ENCODE measurements at places on chromosomes 12 and 14. TPM values are rescaled to one million over a fixed set of nuclear protein-coding genes. Genes with fewer than 3 reads are reported as not detected.

DNA sequence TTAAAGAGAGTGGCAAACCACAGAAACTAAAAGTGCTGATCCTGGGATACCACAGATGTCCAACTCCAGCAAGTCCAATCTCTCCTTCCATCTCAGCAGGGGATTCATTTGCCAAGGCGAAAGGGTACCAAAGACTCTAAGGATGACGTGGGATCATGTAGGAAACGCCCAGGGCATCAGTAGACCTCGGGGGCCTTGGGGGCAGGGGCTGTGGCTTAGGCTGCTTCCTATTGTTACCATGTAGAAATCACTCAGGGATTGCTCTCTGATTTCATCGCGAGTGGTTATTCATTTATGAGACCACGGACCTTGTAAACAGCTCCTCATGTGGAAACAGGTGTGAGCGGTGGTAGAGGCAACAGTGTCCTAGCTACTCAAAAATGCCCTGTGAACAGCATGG lies 149.3 kb upstream of the FKBP4 start:
- DNase-seq, result no peak

GRCh38 chr12:6285063-6285477 lies 25.4 kb upstream of the PLEKHG6 start:
- no peak for DNase-seq

DNA sequence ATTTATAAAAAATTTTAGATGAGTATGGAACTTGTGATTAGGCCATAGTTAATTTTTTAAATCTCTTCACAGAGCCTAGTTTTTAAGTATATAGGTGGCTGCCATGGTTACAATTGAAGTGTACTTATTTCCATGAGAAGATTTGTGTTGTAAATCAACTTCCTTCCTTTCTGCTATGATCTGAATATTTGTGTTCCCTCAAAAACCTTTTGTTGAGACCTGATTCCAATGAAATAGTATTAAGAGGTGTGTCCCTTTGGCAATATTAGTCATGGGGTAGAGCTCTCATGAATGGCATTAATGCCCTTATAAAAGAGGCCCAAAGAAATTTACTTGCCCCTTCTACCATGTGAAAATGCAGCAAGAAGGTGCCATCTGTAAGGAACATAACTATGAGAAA lies 28.8 kb downstream of the ETNK1 start:
- DNase-seq, result no peak

Gene FAM186B
- not detected for total RNA-seq

Gene MYH6
- total RNA-seq, result not detected

Gene LAG3
- total RNA-seq, result 0.35 TPM

All from esophagus squamous epithelium (tissue), 5 donors.